Right ventricle myocardium inferior (tissue), 1 donor: ENCODE measurements at places on chromosomes 16 and 17.

DNA sequence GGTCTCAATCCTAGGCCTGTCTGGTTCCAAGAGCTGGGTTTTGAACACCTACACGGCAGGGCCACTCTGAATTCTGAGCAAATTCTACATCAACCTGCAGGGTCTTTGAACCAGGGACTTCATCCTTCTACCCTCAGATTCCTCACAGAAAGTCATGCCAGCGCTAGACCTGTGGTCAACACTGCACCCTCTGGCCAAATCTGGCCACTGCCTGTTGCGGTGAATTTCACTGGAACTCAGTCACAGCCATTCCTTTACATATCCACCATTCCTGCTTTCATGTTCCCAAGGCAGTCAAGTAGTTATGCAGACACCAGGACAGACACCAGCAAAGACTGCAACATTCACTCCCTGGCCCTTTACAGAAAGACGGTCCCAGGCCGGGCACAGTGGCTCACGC, 144.6 kb downstream of the C16orf95 start:
- no peak for DNase-seq

DNA sequence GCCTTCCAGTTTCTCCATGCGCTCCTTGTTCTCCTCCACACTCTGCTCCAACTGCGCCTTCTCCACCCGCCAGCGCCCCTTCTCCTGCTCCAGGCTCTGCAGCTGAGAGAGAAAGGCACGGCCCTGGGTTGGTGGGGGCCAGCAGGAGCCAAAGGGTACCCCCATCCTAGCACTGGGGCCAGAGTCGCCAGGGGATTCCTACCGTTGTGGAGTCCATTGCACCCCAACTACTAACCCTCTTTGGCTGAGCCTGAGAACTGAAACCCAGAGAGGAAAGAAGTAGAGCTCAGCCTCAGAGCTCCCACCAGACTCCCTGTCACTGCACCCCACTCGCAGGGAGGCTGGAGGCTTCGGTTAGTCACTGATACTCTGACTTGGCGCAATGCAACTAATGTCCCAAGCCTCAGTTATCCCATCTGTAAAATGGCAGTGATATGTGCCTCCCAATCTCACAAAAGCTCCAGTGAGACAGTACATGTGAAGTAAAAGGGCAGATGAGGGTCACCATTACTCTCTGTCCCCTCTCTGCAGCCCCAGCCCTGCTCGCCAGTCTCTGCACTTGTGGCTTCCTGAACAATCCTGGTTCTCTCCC, 6.2 kb upstream of the SAMD14 start:
- DNase-seq = no peak

DNA sequence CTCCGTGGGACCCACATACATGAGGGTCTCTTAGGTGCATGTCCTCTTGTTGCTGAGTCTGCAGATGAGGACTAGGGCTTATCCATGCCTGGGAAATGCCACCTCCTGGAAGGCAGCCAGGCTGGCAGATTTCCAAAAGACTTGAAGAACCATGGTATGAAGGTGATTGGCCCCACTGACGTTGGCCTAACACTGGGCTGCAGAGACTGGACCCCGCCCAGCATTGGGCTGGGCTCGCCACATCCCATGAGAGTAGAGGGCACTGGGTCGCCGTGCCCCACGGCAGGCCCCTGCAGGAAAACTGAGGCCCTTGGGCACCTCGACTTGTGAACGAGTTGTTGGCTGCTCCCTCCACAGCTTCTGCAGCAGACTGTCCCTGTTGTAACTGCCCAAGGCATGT, 38.2 kb upstream of the IL21R start:
- no peak for DNase-seq

DNA sequence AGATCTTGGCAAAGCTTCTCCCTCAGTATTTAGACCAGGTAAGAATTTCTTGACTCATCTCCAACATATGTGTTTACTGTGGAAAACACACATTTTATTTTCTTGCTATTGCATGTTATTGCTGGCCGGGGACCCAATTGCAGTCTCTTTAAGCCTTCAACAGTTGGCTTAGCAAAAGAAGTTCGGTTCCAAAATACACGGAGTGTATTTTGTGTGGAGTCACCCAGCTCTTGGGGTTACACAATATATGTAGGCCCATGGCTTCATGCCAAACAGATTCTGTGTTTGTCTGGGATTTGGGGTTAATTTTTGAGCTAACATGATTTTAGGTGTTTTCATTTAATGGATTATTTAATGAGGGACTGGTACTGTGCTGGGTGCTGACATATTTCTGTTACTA, 4.0 kb downstream of the ALDH3A2 start:
- DNase-seq = no peak

GRCh38 chr16:57394444-57394843, 10.1 kb upstream of the CCL17 start:
- DNase-seq = no peak

GRCh38 chr16:14415291-14415690, 214.8 kb downstream of the PARN start:
- no peak for DNase-seq

GRCh38 chr16:72427783-72428331, 255.9 kb upstream of the PMFBP1 start:
- DNase-seq = no peak

DNA sequence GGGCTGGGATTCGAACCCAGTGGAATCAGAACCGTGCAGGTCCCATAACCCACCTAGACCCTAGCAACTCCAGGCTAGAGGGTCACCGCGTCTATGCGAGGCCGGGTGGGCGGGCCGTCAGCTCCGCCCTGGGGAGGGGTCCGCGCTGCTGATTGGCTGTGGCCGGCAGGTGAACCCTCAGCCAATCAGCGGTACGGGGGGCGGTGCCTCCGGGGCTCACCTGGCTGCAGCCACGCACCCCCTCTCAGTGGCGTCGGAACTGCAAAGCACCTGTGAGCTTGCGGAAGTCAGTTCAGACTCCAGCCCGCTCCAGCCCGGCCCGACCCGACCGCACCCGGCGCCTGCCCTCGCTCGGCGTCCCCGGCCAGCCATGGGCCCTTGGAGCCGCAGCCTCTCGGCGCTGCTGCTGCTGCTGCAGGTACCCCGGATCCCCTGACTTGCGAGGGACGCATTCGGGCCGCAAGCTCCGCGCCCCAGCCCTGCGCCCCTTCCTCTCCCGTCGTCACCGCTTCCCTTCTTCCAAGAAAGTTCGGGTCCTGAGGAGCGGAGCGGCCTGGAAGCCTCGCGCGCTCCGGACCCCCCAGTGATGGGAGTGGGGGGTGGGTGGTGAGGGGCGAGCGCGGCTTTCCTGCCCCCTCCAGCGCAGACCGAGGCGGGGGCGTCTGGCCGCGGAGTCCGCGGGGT, at the start of gene CDH1:
Gene CDH1 (plus strand): TSS at position 247 of the 684 bp plus-strand sequence. CDS start 124 bp downstream, at position 371.
- DNase-seq = no peak

DNA sequence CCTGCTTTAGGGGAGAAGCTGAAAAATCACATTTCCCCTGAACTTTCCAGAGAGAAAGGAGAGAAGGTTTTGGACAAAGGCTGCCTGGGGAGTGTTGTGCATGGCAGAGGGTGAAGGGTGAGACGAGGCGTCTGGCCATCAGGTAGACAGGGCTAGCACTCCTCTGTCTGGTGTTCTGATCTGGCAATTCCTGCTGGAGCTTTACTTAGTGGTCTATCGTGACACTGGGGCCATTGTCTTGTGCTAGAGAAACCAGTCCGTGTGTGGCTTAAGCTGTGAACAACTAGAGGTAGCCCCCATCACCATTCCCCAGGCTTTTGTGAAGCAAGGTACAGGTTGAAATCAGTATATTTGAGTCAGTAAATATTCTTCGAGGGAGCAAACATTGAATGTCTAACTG, 8.5 kb downstream of the RHBDL3 start:
- DNase-seq = no peak

- DNase-seq = no peak
Measured at GRCh38 chr16:17328932-17329331, 141.8 kb downstream of the XYLT1 start.

- no peak for DNase-seq
Measured at GRCh38 chr17:36941265-36942010, 4.2 kb downstream of the LHX1 start.

- no peak for DNase-seq
Measured at GRCh38 chr17:8324132-8324531, 14.1 kb downstream of the ARHGEF15 start.

DNA sequence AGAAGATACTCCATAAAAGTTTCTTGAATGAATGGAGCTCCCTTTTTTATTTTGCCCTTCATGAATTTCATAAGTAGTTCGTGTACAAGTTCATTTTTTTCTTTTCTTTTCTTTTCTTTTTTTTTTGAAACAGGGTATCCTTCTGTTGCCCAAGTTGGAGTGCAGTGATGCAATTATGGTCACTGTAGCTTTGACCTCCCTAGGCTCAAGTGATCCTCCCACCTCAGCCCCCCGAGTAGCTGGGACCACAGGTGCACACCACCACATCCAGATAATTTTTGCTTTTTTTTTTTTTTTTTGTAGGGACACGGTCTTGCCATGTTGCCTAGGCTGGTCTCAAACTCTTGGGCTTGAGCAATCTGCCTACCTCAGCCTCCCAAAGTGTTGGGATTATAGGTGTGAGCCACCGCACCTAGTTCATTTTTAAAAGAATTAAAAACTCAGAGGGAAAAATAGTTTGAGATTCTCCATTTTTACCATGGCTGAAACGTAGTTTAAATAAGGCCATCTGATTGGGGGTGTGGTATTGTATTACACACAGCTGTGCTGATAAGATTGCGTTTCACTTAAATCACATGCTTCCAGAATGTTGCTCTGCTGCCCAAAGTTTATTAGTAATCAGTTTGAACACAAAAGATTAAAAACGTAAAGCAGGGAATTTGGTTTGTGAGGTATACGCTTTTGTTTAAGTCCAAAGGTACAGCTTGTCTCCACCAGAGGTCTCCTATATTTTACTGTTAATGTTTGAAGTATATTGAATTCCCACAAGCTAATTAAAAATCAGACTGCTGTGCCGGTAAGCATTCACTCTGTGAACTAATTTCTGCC, 154.1 kb downstream of the SOCS1 start:
- no peak for DNase-seq

- DNase-seq = no peak
Measured at GRCh38 chr17:62631086-62631935, 3.8 kb downstream of the MRC2 start.

- DNase-seq = no peak
Measured at GRCh38 chr17:43714465-43715149, 44.0 kb downstream of the SOST start.

DNA sequence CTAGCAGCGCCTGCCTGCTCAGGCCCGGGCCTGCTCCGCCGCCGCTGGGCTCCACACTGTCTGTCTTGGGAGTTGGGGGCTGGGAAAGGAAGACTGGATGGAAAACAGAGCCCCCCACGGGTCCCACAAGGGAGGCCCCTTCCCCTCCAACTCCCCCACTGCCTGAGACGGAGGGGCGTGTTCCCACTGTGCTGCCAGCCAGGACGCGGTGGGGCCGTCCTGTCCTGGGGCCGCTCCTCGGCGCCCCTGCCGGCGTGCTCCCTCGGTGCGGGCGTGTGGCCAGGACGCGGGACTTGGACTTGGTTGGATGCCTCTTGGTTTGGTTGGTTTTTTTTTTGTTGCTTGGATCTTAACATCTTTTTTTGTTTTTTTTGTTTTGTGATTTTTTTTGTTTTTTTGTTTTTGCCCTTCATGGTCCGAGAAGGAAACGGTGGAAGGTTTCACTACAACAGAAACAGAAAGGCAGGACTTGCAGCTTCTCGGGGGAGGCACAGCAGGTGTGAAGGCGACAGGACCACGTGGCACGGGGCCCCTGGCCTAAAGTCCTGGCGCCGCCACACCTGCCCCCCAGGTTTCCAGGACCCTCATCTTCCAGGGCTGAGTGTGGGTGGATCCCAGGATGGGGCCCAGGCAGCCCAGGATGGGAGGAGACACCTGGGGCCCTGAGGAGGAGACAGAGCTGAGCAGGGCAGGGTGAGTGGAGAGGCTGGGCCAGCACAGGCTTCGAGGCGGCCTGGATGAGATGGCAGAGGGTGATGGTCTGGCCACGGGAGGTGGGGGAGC, 16.0 kb downstream of the ENGASE start:
- DNase-seq = no peak

DNA sequence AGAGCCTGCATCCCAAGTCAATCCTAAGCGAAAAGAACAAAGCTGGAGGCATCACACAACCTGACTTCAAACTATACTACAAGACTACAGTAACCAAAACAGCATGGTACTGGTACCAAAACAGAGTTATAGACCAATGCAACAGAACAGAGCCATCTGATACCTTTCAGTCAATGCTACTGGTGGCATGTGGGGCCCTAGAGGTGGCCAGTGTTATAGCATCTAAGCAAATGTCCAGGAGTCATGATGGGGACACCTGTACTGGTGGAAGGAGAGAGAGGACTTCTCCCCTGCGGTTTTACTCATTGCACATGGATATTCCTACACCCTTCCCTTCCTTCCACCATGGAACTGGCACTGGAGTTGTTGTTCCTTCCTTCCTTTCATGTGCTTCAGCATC, 6.0 kb upstream of the ASIC2 start:
- no peak for DNase-seq

- peak; percentile 42 for DNase-seq
Measured at GRCh38 chr16:85112364-85112763, at the start of gene CIBAR2. CIBAR2 (minus strand) TSS chr16:85112472; CDS start chr16:85112352, 120 bp downstream.

GRCh38 chr17:82843904-82844680, 4.3 kb upstream of the ZNF750 start:
- no peak for DNase-seq

DNA sequence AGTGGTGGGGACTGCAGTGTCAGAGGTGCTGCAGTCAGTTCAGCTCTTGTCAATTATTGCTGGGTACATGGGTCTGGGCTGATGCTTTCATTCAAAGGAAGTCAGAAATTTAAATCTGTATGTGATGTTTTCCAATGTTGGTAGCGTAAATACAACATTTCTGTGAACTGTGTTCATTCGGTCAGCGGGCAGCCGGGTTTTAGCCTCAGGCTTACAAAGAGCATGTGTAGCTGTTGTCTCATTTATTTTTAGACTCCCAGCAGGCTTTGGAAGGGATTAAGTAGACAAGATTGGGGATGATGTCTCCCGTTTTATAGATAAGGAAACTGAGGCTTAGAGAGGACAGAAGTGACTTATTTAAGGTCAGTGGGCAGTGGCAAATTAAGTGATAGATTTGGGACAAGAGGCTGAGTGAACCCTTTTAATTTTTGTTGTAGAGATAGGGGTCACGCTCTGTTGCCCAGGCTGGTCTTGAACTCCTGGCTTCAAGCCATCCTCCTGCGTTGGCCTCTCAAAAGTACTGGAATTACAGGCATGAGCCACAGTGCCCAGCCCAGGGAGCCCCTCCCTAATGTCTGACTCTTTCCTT, 8.1 kb downstream of the AQP8 start:
- no peak for DNase-seq

DNA sequence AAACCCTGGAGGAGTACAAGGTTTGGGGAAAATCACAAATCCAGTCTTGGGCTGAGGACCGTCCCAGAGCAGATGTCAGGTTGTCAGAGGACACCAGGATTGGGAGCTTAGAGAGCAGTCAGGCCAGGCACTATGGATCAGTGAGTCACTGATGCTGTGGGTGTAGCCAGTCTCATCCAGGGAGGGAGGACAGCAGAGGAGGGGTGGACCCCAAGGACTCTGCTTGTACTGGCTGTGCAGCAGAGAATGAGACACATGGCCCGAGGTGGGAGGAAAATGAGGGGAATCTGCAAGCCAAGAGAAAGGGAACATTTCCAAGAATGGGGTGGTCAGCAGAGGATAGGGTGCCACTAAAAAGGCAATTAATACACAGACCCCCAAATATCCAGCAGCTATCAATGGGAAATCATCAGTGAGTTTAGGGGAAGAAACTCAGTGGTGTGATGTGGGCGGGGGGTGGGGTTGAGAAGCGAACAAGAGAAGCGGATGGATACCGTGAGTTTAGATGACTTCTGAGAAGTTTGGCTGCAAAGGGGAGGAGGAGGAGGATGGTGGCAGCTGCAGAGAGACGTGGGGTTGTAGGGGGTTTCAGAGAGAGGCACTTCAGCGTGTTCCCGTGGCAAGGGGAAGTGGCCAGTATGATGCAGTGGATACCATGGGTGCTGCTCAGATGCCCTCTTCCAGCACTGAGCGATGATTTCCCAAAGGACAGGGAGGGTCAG, 43.9 kb downstream of the ARHGAP27 start:
- peak; percentile 32 for DNase-seq

GRCh38 chr16:77856438-77857160, 68.2 kb downstream of the VAT1L start:
- DNase-seq = no peak
